ENCODE measurements at places on chromosomes 13 and 19.

DNA sequence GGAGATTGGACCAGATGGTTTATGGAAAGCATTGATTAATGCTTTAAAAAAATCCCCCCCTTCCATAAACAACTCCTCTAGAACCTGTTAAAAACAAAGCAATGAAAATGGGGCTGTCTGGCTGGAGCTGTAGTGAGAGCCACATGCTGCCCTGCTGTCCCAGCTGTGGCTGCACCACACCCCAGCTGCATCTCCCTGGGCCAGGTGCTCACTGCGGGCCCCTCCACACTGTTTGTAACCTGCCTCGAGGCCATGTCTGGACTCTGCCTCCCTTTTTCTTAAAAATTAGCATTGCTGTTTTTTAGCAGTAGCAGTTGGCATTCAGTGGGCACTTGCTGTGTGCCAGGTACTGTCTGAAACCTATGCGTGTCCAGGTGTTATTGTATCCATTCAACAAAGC, 15.2 kb upstream of the F2RL3 start:
- DNase-seq, result no peak

DNA sequence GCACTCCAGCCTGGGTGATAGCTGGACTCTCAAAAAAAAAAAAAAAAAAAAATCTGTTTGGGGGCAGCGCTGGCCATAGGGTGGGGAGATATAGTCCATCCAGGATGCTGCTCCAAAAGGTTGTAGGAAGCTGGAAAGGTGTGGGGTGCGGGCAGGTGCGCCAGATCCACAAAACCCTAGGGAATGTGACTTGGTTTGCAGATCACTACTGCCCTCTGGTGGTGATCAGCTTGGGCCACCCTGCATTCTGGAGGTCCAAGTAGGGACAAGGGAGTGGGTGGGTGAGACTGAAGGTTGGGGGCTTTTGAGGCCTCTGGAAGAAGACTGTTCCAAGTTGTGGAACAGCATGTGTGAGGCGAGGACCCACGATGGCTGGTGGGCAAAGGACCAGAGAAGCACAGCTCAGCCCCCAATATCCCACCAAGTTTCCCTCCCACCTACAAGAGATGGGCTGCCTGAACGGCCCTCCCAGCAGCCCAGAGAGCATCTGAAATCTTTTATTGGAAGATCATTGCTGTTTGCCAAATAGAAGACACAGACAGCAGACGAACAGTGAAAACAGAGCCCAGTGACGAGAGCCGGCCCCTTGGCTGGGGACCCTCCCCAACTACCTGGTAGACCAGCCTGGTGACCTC, 10.4 kb upstream of the TYK2 start:
- DNase-seq, result peak; percentile 55

DNA sequence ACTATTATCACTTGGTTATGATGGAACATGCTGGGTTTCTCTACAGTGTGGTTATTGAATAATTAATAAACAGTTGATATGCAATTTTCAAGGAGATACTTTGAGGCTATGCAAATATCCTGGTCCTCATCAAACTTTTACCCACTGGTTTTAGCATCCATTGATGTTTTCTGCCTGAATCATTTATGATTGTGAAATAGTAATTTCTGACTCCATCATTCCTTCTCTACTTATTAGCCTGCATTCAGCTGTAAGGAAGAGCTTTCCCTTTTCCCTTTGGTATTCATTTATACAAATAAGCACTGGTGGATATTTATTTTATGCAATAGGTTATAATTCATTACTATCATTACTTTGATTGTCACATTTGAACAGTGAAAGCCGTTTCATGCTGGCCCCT, 13.9 kb upstream of the DNAJC15 start:
- DNase-seq, result no peak

DNA sequence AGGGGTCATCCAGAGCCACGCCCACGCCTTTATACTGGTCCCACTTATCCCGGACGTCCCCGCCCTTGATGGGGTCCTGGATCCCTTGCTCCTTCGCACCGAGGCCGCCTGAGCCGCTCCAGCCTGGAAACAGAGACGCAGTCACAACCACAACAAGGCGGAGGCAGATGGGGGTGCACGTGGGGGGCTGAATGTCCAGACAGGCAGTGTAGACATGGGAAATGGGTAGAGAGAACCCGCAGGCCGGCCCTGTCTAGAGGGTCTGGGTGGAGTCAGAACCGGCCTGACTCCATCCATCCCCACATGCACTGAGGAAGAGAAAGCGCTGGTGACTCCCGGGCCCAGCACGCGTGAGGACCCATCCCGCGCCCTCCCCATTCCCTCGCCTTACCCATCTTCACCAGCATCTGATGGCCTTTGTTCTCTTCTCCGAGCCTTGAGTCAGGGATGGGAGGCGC, 23.0 kb downstream of the CHERP start:
- DNase-seq, result no peak

GRCh38 chr13:50521006-50521830, 322.3 kb downstream of the DLEU7 start:
- no peak for DNase-seq

Data from activated naive CD8-positive, alpha-beta T cell treated with anti-CD3 and anti-CD28 coated beads for 36 hours (primary cell).